ENCODE measurements at places on chromosomes 12 and 14.

GRCh38 chr14:100654814-100655740, 67.9 kb upstream of the BEGAIN start:
- DNase-seq, result no peak

GRCh38 chr12:74584483-74585062, 46.9 kb downstream of the ATXN7L3B start:
- no peak for DNase-seq

DNA sequence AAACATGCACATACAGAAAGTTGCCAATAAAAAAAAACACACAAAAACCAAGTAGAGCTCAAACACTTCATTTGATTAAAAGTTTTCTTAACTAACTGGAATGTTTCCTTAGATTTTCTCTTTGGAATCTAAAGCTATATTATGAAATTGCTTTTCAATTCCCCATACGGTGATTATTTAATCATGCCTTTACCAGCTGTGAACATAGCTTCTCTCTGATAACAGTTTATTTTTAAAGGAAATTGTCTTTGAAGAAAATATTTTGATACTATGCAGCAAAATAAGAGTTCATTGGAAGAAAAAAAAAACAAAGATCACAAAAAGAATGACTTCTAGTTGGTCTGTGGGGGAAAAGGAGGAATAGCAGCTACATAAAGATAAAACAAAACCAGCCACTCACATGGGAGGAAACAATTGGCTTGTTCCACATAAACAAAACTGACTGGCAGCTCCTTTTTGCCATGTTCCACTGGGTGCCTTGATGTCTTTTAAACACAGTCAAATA, 71.4 kb downstream of the BMP4 start:
- DNase-seq, result no peak

DNA sequence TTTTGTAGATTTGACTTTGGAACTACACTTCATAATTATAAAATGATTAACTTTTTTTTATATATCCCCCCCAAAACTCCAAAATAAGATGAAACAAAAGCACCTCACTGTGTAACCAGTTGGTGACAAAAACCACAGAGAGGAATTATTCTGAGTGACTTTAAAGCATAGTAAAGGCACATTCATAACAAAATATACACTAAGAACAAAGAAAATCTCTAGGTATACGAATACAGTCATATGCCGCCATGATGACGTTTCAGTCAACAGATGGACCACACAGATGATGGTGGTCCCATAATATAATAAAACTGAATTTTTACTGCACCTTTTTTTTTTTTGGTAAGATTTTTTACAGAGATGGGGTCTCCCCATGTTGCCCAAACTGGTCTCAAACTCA, 70.7 kb downstream of the MED13L start:
- DNase-seq, result no peak

GRCh38 chr12:2648406-2648805, 146.4 kb upstream of the FKBP4 start:
- DNase-seq, result no peak

DNA sequence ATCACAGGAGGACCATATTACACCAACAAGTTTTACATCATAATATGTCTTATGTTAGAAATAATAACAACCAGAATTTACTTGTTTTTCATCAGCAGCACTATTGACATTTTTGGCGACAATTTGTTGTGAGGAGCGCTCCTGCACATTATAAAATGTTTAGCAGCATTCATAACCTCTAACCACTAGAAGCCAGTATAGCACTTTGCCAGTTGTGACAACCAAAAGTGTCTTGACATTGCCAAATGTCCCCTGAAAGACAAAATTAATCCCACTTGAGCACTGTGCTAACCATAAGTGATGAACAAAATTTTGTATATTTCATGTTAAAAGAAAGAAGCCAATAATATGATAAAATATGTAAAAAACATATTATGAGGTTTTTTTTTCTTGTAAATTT, 356.9 kb upstream of the LMO3 start:
- DNase-seq, result no peak

DNA sequence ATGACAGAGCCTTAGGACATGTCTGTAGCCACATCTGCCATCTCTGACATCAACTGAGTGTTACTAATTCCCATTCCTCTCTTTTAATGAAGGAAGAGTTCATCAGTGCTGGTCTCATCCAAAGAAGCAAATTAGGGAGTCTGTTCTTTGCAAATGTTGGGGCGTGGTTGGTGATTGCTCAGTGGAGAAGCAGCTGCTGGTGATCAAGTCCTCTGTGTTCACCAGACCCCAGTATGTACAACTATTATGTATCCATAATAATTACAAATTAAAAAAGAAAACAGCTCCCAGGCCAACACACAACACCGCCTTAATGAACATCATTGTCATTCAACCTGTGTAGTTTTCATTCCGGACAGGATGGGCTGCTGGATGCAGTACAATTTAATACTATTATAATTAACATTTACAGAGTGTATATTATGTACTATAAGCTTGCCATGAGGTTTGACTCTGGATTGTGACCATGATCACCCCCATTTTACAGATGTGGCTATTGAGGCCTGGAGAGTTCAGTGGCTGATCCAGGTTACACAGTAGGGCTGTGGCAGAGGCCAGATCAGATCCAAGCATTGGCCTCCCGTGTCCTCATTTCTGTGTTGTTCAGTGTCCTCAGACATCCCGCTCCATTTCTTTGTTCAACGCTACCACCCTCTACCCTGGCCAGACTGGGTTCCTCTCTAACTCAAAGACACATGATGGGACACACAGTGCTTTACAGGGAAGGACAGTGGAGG, 179.0 kb downstream of the CHST11 start:
- no peak for DNase-seq

GRCh38 chr12:131095826-131096680, 142.3 kb downstream of the ADGRD1 start:
- no peak for DNase-seq

DNA sequence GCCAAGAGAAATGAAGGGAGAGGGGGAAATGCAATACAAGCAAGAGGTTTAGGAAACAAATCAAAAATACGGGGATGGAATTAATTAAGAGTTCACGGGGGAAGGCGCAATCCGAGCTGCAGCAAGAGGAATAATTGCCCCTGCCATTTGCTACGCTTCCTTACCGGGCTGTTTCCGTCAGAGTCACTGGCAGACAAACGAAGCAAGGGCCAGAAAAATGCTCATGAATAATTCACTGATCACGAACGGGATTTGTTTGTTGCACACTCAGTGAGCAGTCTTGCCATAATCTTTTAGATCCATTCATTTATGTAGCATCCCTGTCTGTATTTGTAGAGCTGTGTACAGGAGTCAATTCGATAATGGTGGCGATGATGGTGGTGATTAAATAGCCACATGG, 39.0 kb downstream of the PLXNC1 start:
- DNase-seq, result no peak

- DNase-seq, result no peak
Observed at GRCh38 chr12:11457996-11458645, 62.8 kb upstream of the PRB2 start.

- no peak for DNase-seq
Observed at GRCh38 chr14:105343194-105343593, 28.6 kb downstream of the PACS2 start.

DNA sequence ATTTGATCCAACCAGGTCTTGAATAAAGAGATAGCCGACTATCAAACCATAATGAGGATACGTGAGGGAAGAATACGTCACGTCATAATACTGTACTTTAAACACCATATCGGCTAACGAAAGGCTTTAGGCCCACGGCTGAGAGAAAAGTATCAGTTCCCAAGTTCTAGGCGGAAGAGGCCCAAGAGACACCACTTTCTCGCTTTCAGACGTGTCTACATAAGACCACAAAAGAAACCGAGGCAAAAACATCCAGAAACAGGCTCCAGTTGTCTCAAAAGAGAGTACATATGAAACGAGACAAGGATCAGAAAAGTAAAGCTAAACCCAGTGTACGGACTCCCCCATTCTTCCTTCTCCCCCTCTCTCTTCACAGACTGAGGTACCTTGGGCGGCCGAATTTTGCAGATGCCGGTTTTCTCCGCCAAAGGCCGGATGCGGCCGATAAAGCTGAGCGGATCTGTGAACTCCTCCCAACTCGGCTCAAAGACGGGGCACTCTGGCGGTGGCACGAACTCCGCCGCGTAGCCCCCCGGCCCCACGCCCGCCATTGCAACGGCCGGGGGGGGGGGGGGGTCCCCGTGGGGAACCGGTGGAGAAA, 479 bp downstream of the KDM5A start:
- peak; percentile 9 for DNase-seq

DNA sequence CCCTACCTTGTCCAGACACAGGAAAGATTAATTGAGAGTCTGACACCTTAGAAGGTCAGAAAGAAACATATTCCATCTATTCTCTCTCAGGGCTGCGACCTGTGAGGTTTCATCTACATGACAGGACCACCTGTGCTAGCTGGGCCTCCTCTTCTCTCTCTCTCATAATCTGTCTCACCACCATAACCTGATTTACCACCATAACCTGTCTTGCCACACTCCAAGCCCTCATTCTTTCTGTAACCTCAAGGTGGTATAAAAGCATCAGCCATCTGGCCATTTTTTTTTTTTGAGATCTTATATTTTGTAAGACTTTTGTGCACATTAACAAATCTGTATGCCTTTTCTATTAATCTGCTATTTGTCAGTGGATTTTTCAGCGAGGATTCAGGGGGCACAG, 75.5 kb downstream of the ACADS start:
- no peak for DNase-seq

- no peak for DNase-seq
Observed at GRCh38 chr12:67804168-67804567, 155.6 kb downstream of the DYRK2 start.

DNA sequence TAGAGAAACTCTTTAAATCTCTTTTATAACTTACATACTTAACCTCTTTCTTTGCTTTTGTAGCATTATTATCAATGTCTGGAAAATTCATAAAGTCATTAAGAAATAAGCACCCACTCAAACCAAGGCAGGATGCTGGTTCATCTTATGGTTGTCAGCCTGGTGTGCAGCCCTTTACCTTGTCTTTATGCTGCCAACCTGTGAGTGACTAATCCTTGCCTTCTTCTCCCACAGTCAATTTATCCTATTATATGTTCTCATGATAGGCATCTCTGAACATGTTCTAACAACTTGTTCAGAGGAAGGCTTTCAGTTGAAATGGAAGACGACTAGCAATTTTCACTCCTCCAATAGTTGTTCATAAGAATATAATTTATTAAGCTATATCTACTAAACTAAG, 186.9 kb upstream of the CAND1 start:
- DNase-seq, result no peak

DNA sequence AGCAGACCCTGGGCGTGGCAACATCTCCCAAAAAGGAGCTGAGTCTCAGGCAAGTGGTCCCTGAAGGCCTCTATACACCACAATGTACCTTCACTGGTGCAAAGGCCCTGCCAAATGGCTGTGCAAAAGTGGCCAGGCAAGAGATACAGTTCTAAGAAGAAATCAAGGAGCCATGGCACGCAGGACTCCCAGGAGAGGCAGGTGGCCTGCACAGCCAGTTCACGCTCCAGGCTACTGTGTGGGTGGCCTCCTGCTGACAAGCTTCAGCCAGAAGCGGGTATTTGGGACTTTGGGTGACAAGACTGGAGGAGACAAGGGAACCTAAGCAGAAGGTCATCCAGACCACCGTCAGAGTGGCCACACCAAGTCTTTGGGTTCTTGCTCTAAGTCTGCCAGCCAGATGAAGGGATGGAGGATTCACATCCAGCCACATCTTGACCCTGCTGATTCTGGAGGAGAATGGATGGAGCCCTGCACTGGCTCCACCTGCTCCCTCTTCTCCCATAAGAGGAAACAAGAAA, 20.5 kb upstream of the ZFP36L1 start:
- DNase-seq, result no peak

GRCh38 chr12:53761306-53761705, 9.5 kb upstream of the CISTR start:
- DNase-seq, result no peak

GRCh38 chr12:6987956-6988553, 17.3 kb downstream of the EMG1 start:
- DNase-seq, result no peak

GRCh38 chr12:40232602-40233001, 7.8 kb downstream of the LRRK2 start:
- no peak for DNase-seq

DNA sequence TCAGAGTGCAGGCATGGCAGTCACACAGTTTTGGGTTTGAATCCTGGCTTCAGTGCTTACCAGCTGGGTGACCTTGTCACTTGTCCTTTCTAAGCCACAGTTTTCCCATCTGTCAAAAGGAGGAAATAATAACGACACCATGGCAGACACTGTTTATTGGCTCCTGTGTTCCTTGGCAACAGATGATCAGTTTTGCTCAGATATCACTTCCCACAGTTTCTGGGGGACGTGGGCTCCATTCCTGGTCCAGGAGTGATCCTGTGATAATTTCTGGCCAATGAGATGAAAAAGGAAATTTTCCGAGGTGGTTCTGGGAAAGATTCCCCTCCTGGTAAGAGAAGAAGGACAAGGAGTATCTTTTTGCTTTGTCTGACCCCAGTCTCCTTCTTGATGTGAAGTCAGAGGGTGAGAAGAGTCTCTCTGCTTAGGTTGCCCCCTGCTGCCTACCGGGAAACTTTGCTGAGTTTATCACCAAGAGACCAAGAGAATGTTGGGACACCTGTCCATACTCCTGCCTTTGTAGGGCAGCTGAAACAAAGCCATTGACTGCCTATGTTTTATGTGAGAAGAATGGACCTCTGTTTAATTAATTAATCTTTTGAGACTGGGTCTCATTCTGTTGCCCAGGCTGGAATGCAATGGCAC, 178.9 kb upstream of the NRXN3 start:
- no peak for DNase-seq

DNA sequence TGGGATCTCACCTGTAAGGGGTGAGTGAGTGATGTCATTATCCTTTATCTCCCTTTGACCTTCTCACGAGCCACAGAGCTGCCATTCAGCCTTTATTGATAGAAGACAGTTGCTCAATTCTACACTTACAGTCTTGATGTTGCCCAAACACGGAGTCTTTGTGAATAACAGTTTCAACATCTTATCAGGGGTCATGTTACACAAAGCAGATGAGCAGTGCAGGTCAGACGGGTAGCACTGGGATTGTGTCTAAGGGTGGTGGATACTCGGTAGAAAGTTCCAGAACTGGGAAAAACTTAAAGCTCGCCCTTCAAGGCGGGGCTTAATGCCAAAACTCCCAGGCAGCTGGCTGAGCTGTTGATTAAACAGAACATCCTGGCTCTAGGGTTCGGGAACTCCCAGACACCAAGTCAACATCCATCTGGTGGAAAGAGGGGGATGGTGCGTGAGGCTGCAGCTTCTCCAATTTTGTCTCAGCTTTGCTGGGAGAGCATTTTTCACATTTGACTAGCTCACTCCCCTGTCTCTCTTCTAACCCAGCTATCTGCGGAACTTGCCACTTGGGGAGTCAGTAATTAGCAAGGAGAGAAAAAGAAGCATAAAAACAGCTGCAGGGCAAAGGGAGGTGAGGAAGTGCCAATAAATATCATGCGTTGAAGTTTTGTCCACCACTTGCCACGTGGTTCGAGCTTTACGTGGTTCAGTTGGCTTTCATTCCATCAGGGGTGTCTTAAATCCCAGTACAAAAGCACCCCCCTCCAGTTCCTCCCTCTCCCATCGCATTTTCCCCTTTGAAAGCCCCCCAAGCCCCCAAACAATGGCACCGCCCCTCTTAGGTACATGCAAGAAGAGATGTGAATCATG, 31.0 kb downstream of the FOXN4 start:
- DNase-seq, result peak; percentile 24

Measured in HL-60 (cell line).